D721Med (cell line): ENCODE measurements at places on chromosomes 2 and 18.

DNA sequence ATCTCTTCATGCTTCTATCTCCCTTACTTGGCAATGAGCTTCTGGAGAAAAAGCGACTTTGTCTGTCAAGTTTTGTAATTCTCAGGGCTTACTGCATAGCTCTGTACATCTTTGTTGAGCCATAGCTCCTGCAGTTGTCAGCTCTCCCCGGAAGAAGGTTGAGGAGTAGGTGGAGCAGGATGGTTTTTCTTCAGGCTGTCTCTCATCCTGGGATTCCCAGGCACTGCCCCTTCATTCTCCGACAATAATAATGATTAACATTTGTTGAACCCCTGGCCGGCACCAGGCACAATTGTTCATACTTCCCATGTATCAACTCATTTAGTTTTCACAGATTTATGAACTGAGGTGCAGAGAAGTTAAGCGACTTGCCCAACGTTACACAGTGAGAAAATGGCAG lies 23.5 kb upstream of the RHOB start:
- no peak for DNase-seq

- no peak for DNase-seq
Observed at GRCh38 chr2:224492531-224492930, 90.6 kb upstream of the FAM124B start.

DNA sequence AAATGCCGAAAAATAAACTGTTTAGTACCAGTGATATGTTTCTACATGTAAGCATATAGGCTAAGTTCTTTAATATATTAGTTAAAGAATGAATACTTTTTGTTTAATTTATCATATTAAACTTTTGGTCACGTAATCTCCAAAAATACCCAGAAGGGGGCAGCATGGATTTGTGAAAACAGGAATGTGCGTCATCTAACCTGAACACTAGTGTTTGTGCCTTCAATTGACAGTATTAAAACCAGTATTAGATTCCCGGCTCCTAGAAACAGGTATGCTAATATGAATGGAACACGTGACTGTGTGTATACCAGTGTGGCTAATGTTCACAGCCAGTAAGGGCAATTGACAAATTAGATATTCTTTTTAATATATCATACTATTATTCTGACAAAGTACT lies 51.8 kb downstream of the WDR7 start:
- no peak for DNase-seq

GRCh38 chr2:172226244-172227061 lies 123.8 kb upstream of the DLX2 start:
- DNase-seq = no peak

- no peak for DNase-seq
Observed at GRCh38 chr18:74173434-74173750, 25.1 kb downstream of the TIMM21 start.

DNA sequence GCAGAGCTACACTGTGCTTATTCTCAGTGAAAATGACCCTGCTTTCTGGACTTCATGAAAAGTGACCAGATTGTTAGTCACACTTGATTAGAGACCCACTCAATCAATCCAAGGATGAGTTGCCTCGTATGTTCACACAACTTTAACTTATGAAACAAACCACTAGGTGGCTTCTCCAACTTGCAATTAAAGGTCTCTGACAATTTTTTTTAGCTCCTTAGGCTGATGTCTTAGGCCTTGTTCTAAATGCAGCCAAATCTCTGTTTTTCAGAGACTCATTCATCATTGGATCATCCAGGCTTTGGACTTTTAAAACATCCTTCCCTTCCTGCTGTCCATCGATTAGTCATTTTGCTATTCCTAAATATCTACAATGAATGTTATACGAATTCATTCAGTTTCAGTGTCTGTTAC lies 63.4 kb downstream of the MREG start:
- no peak for DNase-seq
